ENCODE measurements at places on chromosomes 7 and 10. TPM values are rescaled to one million over a fixed set of nuclear protein-coding genes. Genes with fewer than 3 reads are reported as not detected.

MACROH2A2 gene
- total RNA-seq: 2.9 TPM

CFTR gene
- total RNA-seq: not detected

DNA sequence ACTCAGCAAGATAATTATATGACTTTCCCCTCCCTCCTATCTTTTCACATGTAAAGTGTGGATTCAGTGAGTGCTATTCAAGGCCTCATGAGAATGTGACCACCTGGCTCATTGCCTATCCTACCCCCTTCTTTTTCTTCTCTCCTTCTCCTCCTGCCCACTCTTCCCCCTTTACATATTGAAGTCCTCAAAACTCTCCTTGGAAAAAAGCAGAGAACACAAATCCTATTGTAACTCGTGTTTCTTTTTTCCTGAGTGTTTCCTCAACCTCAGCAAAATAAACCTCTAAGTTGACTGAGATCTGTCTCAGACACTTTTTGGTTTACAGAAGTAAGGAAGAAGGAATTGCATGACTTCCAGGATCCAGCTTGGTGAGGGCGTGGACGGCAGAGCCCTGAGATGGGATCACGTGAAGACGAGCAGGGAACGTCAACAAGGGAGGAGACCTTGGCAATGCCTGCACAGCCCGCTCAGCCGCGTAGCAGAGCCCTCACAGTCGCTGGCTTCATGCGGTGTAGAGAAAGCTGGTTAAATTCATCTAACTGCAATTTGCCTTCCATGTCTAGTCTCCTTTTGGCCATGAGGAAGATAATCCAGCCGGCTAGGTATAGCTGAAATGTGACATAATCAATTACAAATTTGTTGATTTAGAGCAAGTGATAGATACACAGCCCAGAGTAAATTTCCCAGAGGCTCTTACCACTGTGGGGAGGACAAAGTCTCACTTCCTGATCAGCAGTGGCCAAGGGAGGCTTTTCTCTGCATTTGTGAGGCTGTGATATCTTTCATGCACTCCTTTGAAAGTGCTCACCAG, 75.7 kb downstream of the LYZL2 start:
- no peak for DNase-seq

- DNase-seq: no peak
These were observed 28.5 kb upstream of the CDH23 start for GRCh38 chr10:71368176-71368575.

CAV1 gene
- 2.3 TPM for total RNA-seq

GRCh38 chr10:27783660-27784059, 38.0 kb upstream of the MKX start:
- peak; percentile 12 for DNase-seq

- DNase-seq: no peak
These were observed 253.3 kb downstream of the CCDC3 start for GRCh38 chr10:12748186-12748585.

TUBB8 gene
- not detected for total RNA-seq

GRCh38 chr10:34830217-34830822, 15.2 kb upstream of the PARD3 start:
- DNase-seq: no peak

NPTX2 gene
- not detected for total RNA-seq
